Heart right ventricle (tissue), 16 donors: ENCODE measurements at places on chromosomes 5 and 9. TPM values are rescaled to one million over a fixed set of nuclear protein-coding genes. Genes with fewer than 3 reads are reported as not detected.

IL33 gene
- 21.6 TPM for total RNA-seq

TEX48 gene
- total RNA-seq, result not detected

YIPF5 gene
- total RNA-seq, result 28.3 TPM

PTGER4 gene
- 5.8 TPM for total RNA-seq

HMMR gene
- 4.0 TPM for total RNA-seq

WWC1 gene
- total RNA-seq, result 0.79 TPM

MEF2C gene
- total RNA-seq, result 59.9 TPM

RANBP17 gene
- 7.4 TPM for total RNA-seq

STPG3 gene
- total RNA-seq, result 0.32 TPM

FXN gene
- 41.8 TPM for total RNA-seq

ZNF366 gene
- total RNA-seq, result 10.4 TPM

ASPN gene
- total RNA-seq, result 29.6 TPM

OR5C1 gene
- not detected for total RNA-seq

NCS1 gene
- 16.2 TPM for total RNA-seq

ACER2 gene
- total RNA-seq, result 1.7 TPM
